GM12878 (cell line): ENCODE measurements at places on chromosomes 5 and 9. TPM values are rescaled to one million over a fixed set of nuclear protein-coding genes. Genes with fewer than 3 reads are reported as not detected.

DNA sequence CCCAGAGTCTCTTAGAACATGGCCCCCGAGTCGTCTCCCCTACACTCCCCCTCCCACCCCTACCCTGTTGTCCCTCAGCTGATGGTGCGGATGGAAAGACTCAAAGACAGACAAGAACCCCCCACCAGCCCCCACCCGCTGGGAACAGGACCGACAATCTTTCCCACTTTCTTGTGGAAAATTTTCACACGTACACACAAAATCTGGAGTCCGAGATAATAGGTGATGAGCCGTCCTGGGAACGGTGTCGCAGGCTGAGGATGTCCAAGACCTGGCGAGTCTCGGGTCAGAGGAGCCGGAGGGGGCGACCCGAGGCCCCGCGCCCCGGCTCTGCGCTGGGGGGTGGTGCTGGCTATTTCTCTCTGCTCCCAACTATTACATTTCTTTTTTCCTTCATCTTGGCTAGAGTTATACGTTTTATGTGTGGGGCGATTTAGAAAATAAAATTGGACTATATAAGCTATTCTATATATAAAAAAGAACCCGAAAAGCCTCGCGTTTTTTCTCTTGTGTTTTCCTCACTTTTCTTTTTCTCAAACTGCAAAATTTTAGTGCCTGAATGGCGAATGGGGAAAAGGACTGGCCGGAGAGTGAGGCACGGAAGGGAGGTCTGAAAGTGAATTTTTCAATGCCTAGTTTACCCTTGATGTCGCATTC is 188.8 kb downstream of the MEF2C start:
- no peaks in the 10 kb centered on the region; the same call in 1 of the 2 replicates for H3K4me1 ChIP-seq
- DNase-seq, result no peak
- no peak overlapping the region for H3K27ac ChIP-seq
- no peaks in the 10 kb centered on the region for H3K36me3 ChIP-seq
- no peak overlapping the region for H3K4me3 ChIP-seq

KIF12 gene
- 0.27 TPM in 1 of 2 replicates, not detected in the other for total RNA-seq

- no peak overlapping the region for H3K27ac ChIP-seq
- H3K4me1 ChIP-seq, result no peaks in the 10 kb centered on the region
- no peak for DNase-seq
- H3K27me3 ChIP-seq, result no peaks in the 10 kb centered on the region
- H3K36me3 ChIP-seq, result no peaks in the 10 kb centered on the region
Measured at GRCh38 chr9:101787891-101788290, 49.4 kb upstream of the GRIN3A start.

ADRB2 gene
- total RNA-seq, result 0.11 and 0.18 TPM in 2 replicates

DNA sequence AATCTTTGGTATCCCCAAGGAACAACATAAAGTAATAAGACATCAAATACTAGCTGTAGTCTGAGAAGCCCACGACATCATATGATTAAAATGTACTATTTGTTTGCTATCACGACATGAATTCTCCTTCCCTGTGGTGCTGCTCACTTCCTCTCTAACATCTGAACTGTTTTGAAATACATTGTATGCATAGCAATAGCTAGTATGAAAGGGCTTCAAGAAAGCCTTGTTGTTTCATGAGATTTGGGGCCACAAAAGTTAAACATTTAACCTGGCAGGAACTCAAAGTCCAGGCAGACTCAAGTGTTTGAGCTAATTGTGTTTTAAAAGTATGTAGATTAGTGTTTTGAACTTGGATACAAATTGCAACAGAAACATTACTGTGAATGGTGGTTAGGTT is 237.4 kb upstream of the PTGER4 start:
- H3K4me1 ChIP-seq, result no peaks in the 10 kb centered on the region
- no peaks in the 10 kb centered on the region for H3K36me3 ChIP-seq
- DNase-seq, result no peak

DNA sequence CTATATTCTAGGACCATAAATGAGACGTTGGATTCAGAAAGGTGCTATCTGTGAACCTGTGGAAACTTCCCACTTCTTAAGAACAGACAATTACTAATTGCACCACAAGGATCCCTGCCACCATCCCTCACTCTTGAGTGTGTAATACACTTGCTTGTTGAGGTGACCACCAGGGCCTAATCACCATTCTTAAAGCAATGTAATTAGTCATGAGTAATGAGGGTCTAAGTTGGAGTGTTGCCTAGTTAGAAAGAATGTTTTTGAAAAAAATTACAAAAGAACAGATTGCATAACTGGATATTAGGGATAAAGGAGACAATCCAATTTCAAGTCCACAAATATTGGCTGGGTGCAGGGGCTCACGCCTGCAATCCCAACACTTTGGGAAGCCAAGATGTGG is 56.9 kb upstream of the TRIO start:
- H3K36me3 ChIP-seq, result no peaks in the 10 kb centered on the region
- H3K4me1 ChIP-seq, result no peaks in the 10 kb centered on the region
- DNase-seq, result no peak
- H3K4me3 ChIP-seq, result no peak overlapping the region
- H3K27me3 ChIP-seq, result no peaks in the 10 kb centered on the region

DNA sequence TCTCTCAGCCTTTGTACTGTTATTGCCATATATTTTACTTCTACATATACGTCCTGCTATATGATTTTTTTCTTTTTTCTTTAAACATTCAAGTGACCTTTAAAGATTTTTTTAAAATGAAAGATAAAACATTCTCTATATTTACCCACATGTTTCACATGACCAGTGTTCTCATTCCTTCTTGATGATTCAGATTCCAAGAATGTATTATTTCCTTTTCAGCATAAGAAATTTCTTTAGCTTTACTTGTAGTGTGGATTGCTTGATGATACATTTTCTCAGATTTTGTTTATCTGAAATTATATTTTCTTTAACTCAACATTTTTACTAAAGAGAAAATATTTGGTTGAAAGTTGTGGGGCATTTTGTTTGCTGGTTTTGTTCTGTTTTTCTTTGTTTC is 792.1 kb downstream of the BRINP1 start:
- H3K4me1 ChIP-seq, result no peaks in the 10 kb centered on the region
- no peak for DNase-seq
- no peaks in the 10 kb centered on the region for H3K36me3 ChIP-seq
- H3K27me3 ChIP-seq, result no peaks in the 10 kb centered on the region
- H3K4me3 ChIP-seq, result no peak overlapping the region
- no peak overlapping the region for H3K27ac ChIP-seq

DNA sequence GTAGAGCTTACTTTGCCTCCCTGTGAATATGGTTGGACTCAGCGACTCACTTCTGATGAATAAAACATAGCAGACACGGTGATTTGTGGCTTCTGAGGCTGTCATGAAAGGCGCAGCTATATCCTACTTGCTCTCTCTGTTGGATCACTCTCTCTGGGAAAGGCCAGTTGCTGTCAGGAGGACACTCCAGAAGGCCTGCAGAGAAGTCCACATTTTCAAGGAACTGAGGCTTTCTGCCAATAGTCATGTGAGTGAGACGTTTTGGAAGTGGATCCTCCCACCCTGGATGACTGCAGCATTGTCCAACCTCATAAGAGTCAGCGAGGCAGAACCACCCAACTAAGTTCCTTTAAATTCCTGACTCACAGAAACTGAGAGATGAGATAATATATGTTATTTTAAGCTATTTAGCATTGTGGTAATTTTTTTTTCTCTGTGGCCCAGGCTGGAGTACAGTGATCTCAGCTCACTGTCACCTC is 156.0 kb upstream of the MAST4 start:
- H3K27me3 ChIP-seq, result no peaks in the 10 kb centered on the region
- DNase-seq, result no peak
- H3K4me1 ChIP-seq, result no peaks in the 10 kb centered on the region

DNA sequence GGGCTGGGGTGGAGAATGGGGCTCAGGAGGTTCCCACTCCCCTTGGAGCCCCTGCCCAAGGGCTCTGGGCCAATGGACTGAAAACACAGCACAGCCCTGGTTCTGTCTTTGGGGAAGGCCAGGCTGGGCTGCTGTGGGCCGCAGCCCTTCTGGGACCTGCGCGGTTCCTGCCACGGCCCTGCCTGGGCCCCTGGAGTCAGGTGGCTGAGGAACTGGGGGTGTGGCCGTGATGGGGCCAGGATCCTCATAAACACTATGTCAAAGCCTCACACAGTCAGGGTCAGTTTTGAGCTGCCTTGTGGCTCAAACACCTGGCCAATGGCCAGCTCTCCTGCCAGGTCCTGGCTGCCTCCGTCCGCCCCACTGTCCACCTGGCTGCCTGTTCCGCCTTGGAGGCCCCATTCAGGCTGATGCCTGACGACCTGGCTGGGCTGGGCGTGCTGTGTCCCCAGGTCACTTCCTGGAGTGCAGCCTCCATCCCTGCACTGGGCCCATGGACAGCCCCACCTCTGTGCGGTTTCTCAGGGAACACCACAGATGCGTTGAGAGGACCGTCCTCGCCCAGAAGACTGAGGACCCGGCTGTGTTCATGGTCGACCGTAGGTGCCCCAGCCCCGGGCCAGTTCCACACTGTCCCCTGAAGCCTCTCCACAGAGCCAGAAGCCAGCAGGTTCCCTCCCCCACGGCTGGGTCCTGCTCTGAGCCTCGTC is 27.5 kb downstream of the PAEP start:
- no peaks in the 10 kb centered on the region for H3K36me3 ChIP-seq
- no peak overlapping the region for H3K27ac ChIP-seq
- no peaks in the 10 kb centered on the region for H3K27me3 ChIP-seq

SLC46A2 gene
- not detected in 2 replicates for total RNA-seq

MPDZ gene
- total RNA-seq, result 0.03 and 0.36 TPM in 2 replicates

DNA sequence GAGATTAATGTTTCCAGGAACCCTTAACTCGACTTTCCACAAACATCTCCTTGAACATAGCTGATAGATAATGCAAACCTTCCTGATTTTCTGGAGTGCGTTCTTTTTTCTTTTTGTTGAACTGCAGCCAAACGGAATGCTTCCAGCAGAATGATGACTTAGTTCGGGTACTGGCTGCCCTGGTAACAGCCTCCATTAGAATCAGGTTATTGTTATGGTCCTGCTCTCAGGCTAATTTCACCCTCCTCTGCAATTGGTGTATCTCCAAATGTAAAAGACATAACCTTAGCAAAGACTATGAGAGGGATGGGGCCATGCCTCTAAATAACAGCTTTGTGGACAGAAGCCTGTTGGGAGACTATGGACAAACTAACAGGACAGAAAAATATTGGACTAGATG is 116.5 kb downstream of the PDE4D start:
- no peaks in the 10 kb centered on the region for H3K36me3 ChIP-seq
- no peaks in the 10 kb centered on the region for H3K27me3 ChIP-seq
- no peak overlapping the region for H3K27ac ChIP-seq
- no peak for DNase-seq
- no peak overlapping the region for H3K4me3 ChIP-seq

DNA sequence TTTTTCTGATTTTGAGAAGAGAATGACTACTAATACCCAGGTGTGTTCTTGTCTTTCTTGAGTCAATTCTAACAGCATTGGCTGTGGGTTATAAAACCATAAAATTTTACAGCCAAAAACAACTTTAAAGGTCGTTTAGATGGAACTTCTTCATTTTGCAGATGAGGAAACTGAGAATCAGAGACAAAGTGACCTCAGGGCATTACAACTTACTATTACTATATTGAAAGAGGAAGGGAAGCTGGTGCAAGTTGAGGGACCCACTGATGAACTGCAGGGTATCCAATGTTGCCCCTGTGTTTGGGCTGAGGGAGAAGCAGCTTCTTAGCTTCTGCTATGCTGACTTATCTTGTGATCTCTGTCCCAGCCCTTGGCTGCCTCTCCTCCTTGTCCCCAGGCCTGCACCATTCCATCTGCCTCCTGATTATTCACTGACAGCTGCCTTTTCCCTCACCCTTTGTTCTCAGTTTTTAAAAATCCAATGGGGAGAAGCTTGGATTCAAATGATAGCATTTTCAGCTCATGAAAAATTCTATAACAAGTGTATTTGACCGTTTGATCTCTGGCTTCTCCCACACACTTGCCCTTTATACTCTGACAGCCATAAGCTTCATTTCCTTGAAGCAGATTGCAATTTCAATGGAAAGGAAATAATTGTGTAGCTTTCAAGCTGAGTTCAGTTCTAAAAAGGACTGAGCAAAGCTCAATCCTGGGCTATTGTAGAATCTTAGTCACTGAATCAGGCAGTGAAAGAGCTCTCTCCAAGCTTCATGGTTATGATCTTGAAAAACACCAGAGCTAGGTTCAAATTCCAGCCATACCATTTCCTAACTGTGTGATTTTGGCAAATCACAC is 68.5 kb downstream of the TMC1 start:
- H3K36me3 ChIP-seq, result no peaks in the 10 kb centered on the region
- H3K4me3 ChIP-seq, result no peak overlapping the region
- no peak for DNase-seq
- no peaks in the 10 kb centered on the region for H3K4me1 ChIP-seq

DNA sequence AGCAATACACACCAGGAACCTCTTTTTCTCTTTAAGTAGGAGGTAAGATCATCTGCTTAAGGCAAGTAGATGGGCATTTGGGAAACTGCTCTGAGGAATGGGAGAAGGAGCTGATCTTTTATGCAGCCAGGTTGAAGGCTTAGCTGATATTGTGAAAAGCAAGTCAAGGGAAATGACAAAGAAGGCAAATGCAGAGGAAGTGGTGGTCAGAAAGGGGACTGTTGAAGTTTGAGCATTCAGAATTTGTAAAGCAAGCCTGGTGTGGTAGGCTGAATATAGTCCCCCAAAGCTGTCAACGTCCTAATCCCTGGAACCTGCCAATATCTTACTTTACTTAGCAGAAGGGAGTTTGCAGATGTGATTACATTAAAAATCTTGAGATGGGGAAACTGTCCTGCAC is 128.9 kb downstream of the ADAMTS12 start:
- no peaks in the 10 kb centered on the region for H3K27me3 ChIP-seq
- DNase-seq, result no peak
- no peaks in the 10 kb centered on the region for H3K36me3 ChIP-seq
- H3K4me1 ChIP-seq, result no peaks in the 10 kb centered on the region

DNA sequence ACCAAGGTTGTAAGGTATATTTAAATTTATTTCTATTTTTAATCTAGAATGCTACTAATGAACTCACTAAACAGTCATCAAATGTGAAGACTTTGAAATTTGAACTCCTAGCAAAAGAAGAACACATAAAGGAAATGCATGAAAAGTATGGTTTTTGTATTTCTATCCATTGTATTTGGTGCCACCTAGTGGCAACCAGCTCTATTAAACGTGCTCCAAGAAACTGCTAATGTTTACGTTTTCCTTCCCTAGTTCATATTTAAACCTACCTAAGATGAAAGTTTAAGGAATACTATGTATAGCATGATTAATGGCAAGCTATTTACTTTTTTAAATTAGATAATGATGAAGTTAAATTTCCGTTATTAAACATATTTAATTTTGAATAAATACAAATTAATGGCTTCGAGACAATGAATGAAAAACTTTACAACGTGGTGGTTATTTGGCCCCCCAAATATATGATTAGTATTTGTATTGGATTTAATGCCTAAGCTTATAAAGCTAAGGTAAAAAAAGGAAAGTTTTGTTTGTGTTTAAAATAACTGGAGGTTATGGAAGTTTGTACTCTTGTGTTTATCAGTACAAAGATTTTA is 115.9 kb upstream of the SH3GL2 start:
- H3K36me3 ChIP-seq, result no peaks in the 10 kb centered on the region
- no peak overlapping the region for H3K4me3 ChIP-seq
- H3K27ac ChIP-seq, result no peak overlapping the region
- H3K27me3 ChIP-seq, result no peaks in the 10 kb centered on the region
